ENCODE measurements at places on chromosomes 16 and 17.

- DNase-seq: no peak
Observed at GRCh38 chr16:4522051-4522581, 16.5 kb downstream of the CDIP1 start.

DNA sequence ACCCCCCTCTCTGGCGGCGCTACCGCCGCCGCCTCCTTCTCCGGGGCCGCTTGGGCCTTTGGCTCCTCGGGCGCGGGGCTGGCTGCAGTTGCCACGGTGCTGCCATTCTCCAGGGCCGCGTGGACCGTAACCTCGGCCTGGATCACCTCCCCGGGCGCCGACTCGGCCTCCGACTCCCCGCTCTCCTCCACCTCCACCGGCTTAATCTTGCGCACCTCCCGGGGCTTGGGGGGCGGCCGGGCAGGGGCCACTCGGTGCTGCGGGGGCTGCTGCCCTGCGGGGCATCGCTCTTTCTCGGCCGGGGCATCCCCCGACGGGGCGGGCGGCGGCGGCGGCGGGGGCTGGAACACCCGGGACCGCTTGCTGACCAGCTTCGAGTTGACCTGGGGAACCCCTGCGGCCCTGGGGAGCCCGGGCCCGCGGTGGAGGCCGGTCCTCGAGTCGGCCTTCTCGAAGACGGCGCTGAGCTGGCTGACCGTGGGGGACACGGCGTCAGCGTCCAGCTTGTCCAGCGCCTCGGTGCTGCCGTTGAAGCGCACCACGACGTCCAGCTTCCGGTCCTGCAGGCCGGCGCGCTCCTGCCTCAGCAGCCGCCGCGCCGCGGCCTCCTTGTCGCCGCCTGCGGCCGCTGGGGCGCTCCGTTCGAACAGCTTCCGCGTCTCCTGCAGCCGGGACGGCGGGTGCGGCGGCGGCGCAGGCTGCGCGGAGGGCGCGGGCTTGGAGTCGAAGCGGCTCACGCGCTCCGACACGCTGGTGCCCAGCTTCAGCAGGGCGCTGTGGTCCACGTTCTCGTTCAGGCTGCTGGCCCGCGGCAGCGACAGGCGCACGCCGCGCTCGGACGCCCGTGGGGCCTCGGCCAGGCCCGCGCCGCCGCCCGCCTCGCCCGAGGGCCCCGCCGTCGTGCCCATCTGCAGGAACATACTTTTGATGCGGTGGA, 792 bp downstream of the PPP1R9B start:
- peak; percentile 37 for DNase-seq

DNA sequence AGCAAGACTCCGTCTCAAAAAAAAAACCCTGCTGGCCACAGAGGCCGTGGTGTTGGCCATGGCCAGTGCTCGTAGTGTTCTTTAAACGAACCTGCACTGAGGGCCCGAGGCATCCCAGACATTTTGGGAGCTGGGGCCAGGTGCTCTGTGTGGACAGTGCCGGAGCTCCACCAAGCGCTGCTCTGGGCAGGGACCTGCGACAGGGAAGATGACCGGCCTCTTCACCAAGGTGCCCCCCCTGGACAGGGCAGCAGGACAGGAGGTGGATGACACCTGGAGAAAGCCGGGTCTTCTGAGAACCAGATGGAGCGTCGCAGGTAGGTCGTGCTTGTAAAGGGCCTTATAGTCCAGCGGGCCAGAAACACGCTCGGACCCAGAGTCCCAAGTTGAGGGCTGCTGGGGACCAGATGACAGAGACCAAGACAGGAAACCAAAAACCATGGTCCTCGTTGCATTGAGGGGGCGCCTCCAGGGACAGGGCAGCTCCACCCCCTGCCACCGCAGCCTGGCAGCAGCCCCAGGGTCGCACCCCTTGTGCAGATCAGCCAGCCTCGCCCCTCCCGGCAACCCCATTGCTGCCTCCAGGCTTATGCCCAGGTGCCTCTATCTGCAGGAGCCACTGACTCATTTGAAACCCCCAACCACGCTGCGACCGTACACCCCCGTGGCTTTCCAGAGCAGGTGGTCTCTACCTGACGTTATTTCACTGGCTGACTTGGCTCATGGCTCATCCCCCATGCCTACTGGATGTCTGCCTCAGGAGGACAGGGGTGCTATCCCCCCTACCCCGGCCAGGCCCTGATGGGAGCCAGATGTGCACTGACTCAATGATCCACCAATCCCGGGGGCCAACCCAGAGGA, 4.2 kb upstream of the NTN3 start:
- no peak for DNase-seq

DNA sequence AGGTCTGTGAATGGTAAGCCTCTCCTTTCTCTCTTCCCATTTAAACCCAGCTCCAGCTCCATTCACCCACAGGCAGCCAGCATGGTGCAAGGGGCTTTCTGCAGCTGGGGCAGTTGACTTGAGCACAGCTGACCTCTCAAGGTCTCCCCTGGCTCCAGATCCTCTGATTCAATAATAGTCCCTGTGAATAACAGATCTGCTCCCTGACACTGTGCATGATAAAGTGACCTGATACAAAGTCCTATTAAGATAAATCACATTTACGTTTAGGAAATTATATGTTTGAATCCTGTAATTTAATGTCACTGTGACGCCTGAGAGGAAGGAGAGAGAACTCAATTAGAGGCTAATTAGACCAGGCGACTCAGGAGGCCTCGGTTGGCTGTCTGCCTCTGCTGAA, 540.4 kb upstream of the CDH11 start:
- no peak for DNase-seq

GRCh38 chr17:55737976-55738501, 12.8 kb upstream of the PCTP start:
- DNase-seq: no peak

DNA sequence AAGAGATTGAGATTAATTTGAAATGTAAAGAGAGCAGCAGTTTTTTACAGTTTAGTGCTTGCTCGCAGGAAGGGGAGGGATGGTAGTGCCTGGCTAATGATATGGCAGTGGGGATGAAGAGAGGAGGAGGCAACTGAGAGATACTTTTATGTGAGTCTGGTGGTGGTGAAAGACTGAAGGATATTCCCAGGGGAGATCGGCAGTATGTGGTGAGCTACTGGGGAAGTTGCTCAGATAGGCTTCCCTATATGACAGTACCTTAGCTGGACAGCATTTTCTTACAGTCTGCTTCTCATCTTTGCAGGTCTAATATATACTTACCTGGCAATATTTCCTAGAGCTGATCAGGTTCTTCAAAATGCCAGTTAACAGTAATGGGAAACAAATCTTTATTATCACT, 8.6 kb downstream of the CEP95 start:
- no peak for DNase-seq

DNA sequence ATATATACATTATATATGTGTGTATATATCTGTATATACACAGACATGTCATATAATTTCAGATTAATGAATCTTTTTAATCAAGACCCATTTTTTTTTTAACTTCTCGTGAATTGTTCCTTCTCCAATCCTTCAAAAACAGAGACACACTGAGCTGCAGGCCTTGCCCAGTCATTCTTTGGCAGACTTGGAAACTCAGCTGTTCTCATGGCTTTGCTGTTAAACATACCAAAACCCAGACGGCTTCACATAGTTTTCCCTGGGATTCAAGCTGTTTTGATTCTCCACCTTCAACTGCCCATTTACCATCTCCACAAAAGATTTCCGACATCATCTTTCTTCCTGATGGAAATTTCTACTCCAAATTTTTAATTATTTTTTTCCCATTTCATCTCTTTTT, 148.7 kb downstream of the KCNJ2 start:
- no peak for DNase-seq

DNA sequence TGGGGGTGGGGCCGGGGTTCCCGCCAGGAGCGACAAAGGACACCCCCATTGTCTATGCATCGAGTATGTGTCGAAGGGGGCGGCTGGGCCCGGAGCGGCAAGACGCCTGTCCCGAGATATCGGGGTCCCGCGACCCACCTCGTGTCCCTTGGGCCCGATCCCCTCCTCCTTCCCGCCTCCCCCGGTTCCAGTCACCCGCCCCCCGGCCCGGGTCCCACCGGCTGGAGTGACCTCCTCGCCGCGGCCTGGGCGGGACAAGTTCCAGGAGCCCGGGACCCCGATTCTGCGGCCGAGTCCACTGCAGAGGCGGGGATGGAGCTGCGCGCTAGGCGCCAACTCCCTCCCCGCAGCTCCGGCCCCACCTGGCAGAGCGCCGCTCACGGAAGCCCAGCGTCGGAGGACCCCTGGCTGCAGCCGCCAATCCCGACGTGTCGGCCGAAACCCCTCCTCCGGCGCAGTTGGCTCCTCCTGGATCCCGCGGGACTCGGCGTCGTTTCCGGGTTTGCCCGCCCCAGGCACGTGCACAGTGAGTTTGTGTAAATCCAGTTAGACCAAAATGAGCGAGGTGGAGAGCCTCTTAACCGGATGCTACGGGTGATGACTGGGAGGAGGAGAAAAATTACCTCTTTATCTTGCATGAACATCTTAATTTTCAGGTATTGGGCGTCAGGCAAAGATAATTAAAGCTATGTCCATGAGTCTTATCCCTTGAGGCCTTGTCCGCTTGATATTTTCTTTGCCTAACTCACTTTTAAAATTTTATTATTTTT, at the start of gene NMRAL1:
Gene NMRAL1, minus strand, starts transcription at position 434 of the 770 bp plus-strand sequence. CDS start 493 bp downstream, outside the sequence.
- peak; percentile 84 for DNase-seq

DNA sequence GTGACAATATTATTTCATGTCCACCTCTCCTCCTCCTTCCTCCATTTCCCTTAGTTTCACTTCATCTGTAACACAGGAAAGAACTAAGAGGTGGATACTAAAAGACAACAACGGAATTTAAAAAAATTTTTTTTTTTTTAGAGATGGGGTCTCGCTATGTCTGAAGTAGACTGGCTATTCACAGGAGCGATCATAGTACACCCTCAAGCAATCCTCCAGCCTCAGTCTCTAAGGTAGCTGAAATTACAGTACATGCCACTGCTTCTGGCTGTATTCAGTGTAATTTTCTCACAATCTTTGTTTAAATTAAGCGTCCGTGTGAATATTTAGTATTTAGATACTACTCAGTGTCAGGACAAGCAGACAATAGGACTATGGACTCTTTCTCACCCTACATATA, 35.6 kb downstream of the FBXL20 start:
- no peak for DNase-seq

All from effector CD8-positive, alpha-beta T cell (primary cell).